Naive thymus-derived CD4-positive, alpha-beta T cell (primary cell): ENCODE measurements at places on chromosomes 3 and 15.

- no peak for DNase-seq
Observed at GRCh38 chr3:184496933-184497332, 64.7 kb upstream of the EPHB3 start.

DNA sequence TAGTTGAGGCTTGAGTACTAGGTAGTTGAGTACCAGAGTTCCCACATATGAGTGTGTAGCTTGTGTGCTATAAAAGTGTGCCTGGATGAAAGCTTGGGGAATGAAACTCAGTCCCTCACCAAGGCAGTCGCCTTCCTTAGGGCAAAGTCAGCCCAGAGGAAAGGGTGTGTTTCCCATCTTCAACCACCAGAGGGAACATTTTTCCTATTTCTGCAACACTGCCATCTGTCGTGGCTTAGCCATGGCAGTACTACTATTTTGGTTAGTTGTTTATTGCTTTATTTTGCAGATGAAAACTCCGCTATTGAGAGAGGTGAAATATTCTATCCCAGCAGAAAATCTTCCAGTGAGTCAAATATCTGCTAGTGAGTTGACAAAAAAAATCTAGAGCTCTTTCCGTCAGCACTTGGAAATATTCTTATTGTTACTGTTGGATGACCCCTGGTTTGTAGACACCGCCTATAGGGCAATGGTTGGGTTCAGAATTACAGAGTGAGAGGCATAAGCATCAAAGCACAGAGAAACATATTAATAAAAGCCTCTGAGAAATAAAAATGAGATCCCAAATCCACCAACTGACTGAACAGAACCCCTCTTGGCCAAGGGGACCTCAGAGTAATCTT lies 239.9 kb downstream of the CPNE4 start:
- no peak for DNase-seq

- DNase-seq: no peak
Observed at GRCh38 chr3:195083659-195084058, 187.3 kb downstream of the XXYLT1 start.

- DNase-seq: no peak
Observed at GRCh38 chr3:171831936-171832335, 11.2 kb upstream of the TMEM212 start.

DNA sequence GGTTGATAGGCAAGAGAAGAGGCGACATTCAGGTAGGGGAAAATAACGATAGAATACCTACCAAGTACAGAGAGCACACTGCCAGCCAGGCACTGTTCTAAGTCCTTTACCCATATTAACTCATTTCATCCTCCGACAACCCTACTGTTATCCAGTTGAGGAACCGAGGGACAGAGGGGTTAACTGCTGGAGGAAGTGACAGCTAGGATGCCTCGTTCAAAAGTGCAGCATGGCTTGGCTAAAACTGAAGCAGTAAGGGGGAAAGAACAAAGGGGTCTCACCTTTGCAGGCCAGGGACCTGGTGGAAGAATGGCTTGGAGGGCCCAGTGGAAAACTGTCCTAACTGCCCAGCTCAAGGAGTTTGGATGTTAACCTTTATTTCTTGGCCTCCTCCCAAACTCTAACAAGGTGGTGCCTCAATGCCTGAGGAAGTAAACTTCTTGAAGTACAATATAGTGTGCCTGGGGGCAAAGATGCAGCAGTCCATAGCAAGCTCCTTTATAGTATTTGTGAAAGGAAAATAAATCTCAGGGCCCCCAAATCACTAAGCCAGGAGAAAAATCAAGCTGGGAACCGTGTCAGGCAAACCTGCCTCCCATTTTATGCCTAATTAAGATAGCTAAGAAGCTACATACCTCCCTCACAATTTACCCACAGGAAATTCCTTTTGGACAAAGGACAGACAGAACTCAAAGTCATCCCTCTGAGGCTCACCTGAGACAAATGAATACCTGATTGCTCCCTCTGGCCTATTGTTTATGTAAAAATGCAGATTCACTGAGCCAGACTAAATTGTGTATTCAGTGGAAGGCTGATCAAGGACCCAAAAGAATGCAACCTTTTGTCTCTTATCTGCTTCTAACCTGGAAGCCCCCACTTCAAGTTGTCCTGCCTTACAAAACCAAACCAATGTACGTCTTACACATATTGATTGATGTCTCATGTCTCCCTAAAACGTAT lies 1.6 kb upstream of the ITGB5 start:
- no peak for DNase-seq

- DNase-seq: no peak
Observed at GRCh38 chr15:30065025-30065801, 17.5 kb upstream of the GOLGA8J start.

GRCh38 chr3:15064299-15064834 lies 748 bp downstream of the MRPS25 start:
- DNase-seq: no peak

GRCh38 chr3:194952841-194953241 lies 267.2 kb downstream of the FAM43A start:
- DNase-seq: no peak

GRCh38 chr3:138493804-138494606 lies 59.6 kb downstream of the ESYT3 start:
- no peak for DNase-seq

DNA sequence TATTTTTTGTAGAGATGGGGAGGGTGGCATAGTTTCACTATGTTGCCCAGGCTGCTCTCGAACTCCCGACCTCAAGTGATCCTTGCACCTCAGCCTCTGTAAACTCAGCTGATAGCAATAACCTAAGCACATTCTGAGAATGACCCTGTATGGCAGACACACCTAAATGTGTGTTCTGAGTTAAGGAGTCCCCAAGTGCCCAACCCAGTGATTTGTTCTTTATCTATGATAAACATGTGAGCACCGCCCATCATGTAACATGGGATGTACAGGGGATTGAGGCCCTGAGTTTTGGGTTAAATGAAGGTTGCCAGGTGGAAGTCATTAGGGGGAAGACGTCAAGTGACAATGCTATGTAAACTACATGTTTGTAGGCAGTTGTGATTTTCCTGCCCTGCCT lies 5.7 kb downstream of the NCEH1 start:
- no peak for DNase-seq

- DNase-seq: no peak
Observed at GRCh38 chr3:133849346-133849745, 43.7 kb downstream of the SRPRB start.

DNA sequence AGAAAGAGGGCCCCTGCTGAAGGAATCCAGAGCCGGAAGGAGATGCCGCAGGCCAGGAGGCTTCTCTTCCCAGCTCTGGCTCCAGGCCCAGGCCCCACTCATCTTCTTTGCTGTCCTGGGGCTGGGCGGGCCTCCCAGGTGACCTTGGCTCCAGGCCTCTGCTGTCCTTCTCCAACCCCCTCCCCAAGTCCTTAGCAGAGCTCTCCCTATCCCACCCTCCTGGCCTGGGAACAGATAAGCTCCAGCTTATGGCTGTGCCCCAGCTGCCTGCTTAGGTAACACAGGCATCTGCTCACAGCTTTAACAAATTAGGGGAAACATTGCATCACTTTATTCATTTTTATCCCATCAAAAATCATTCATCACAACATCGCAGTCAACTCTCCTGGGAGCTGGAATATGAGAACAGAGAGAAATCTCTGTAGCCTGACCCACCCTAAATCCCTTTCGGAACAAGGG lies 86.9 kb downstream of the SEMA5B start:
- DNase-seq: no peak

DNA sequence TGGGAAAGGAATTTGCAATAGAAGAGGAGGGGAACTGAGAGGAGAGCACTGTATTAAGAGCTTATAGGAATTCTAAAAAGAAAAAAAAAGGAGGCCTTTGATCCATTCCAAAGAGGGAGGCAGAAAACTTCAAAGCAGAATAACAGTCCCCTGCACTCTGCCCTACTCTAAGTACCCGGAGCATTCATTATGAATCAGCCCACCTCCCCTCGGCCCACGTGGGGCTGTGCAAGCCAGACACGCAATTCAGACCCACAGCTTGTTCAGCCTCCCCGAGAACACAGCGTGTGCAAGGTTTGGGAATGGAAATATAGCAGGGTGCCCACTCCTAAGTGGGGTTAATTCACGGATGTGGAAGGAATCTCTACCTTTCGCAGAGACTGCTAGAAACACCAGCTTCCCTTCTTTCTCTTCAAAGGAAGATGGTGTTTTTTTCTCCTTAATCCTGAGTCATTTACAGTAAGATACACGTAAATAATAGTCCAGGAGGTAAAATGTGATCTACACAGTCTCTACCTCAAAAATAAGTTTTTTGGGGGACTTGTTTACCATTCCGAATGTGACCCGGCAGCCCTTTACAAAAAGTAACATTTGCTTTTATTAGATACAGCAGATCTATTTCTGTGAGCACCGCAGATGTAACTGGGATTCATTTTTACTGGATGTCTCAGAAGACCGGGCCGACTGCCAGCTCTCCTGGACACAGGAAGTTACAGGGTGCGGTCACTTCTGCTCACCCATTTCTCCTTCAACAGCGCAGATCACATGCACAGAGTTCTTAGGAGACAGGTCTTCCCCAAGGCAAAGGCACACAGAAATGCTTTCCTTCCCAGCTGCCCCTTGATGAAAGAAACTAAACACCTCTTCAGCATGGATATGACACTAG lies 768.5 kb upstream of the CFAP20DC start:
- DNase-seq: no peak

DNA sequence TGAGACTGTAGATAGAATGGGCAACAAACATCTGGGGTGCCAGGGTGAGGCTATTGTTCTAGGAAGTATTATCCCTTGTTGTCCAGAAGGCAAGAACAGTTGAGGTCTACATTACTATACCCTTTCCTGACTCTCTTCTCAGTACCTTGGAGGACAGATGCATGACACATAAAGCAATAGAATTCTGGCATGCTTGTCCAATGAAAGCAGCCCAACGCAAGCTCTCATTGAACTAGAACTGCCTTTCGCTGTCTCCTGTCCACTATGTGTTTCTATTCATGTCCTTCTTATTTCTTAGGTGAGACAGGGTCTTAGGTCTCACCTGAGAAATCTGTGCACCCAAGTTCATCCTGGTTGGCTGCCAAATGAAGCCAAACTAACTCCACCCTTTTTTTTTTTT lies 68.6 kb downstream of the TGFBR2 start:
- DNase-seq: no peak

DNA sequence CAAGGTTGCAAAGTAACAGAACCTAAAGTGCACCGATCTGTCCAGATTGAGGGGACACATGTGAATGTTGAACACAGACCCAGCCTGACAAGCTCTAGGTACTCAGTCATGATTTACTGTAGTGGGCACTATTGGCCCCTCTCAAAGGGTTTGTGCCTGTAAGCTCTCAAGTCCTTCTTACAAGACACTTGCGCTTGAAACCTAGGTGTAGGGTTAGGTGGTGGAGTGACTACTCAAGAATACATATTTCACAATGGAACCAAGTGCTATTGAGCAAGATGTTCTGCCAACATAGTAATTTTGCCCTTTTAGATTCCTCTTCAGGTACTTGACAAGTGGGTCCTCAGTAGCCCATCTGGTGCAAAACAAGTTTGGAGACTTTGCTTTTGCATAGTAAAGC lies 169.9 kb downstream of the AKAP13 start:
- DNase-seq: no peak

DNA sequence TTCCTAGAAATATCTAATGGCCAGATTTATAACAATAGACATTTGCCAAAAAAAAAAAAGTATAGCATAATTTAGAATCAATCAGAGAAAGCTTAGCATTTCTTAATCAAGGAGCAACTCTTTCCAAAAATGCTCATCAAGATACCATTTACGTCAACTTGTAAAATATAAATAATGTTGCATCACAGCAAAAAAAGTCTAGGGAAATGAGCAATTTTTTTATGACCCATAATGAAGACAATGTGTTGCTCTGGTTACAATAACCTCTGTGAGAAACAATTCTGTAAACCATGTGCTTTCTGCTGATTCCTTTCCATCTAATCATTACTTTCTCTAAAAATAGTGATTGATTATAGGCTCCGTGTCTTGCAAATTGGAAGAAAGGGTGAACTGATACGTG lies 36.3 kb downstream of the KBTBD8 start:
- DNase-seq: no peak

DNA sequence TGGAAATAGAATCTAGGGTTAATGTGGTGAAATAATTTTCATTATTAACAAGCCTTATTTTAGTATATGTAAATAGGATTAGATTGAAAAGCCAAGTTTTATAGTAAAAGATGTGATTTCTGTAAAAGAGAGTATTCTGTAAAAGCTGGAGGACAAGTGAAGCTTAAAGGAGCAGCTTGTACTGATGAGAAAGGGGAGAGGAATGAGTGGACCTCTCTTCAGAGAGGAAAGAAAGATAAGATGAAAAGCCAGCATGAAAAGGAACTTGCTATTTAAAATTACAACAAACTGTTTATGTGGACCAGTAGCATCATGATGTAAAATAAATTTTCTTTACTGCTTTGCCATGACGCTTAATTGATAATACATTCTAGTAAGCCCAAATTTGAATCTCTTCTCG lies 18.5 kb downstream of the ALCAM start:
- no peak for DNase-seq

DNA sequence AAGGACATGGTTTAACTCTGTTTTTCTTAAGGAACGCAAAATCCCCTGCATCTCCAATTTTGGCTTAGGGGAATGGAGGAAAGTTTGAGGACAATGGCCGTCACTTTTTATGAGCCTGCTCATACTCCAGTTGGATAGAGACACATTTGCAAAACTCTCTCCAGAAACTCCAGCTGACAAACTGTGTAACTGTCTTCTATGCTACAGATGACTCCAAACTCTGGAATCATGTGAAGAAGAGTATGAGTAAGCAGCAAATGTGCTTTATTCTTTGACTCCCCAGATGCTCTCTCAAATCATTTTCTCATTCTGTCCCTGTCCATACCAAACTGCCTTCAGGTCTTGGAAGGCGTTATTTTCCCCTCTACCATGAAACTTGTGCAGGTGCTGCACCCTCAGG lies 226.5 kb upstream of the GPR149 start:
- no peak for DNase-seq

DNA sequence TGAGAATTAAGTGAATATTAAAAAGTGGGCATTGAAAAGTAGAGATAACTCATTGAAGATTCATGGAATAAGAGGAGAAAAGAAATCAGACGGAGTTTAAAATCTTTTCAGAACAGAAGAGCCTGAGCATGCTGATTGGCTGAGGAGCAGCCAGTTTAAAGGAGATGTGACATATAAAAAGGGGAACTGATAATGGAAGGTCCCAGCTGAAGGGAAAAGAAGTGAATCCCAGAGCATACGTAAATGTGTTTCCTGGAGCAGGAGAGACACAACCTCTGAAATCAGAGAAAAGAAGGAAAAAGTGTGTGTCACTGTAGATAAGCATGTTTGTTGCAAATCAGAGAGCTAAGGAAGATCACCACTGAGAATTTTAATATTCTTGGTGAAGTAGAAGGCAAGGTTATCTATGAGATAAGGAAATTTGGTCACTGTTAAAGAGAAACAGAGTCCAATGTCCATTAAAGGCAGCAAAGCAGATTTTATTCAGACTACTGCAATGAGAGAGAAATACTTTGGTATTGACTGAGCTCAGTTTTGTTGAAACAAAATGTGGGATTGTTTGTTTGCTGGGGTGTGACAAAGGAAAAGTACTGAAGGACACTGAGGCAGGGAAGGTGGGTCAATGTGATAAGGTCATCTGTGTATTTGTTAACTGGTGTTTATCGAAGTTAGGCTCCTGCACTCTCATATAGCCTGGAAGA lies 84.6 kb upstream of the WDR72 start:
- no peak for DNase-seq

- DNase-seq: no peak
Observed at GRCh38 chr3:153372326-153372725, 210.3 kb downstream of the RAP2B start.

GRCh38 chr3:194314388-194315068 lies 36.6 kb downstream of the CPN2 start:
- no peak for DNase-seq

- DNase-seq: no peak
Observed at GRCh38 chr15:78321041-78321570, 19.0 kb upstream of the CRABP1 start.

- no peak for DNase-seq
Observed at GRCh38 chr15:35871282-35871681, 325.3 kb upstream of the DPH6 start.
